A549 treated with dexamethasone at 1 μM for 4 hours (cell line): ENCODE measurements at places on chromosomes 1 and 21. TPM values are rescaled to one million over a fixed set of nuclear protein-coding genes. Genes with fewer than 3 reads are reported as not detected.

The GBP6 gene
- total RNA-seq, result not detected in 5 replicates

The NR0B2 gene
- 0.09 to 0.11 TPM (median 0.10 TPM) in 3 of 5 replicates, not detected in the others for total RNA-seq

The KRTAP13-2 gene
- 0.09 TPM in 1 of 5 replicates, not detected in the others for total RNA-seq

The AMIGO1 gene
- 0.99 to 1.7 TPM (median 1.4 TPM) in 5 replicates for total RNA-seq

The DNALI1 gene
- total RNA-seq, result 0.02 to 0.27 TPM (median 0.05 TPM) in 3 of 5 replicates, not detected in the others
